AG08396 (cell line): ENCODE measurements at places on chromosomes 7 and 10.

- peak; percentile 23 for DNase-seq
Observed at GRCh38 chr10:91694170-91694794, 61.4 kb upstream of the PPP1R3C start.

GRCh38 chr7:152076324-152076821 is 50.9 kb downstream of the GALNT11 start:
- DNase-seq, result no peak

GRCh38 chr7:47035522-47035921 is 546.4 kb downstream of the TNS3 start:
- DNase-seq, result no peak

DNA sequence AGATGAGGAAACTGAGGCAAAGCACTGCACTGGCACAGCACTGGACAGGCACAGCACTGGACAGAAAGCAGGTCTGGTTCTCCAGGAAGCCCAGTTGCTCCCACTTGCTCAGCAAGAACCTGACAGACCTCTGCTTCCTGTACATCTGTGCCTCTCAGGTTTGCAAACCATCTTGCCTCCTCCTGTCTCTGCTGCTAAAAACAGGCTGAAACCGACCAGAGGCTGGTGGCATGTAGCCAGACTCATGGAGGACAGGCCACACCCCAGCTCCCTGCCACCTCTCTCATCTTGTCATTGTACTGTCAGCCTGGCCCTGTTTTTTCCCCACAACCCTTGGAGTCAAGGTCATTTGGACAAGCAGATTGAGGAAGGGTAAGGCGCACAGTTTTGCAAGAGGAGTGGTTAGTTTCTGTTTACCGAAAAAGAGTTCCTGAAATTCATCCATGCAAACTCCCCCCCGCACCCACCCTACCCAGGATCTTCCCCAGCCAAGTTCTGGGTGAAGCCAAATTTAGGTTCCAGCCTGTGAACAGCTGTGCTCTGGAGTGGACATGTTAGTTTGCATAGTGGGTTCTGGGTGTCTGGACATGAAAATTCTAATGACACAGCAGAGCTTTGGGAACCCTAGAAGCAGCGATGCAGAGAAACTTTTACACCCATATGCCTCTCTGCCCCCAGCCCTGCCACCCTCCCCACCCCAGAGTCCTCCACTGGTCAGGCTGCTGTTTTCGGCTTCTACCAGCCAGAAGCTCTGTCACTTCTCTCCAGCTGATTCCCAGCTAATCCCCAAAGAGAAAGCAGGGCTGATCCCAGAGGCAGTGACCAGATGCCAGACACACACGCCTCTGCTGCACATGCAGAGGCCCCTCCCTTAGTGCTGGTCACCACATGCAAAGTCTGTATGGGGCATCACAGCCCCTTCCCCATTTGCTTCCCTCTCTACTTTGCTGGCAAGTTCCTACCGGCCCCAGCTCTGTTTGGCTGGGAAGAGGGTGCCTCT is 8.5 kb upstream of the C10orf105 start:
- DNase-seq, result peak; percentile 57

DNA sequence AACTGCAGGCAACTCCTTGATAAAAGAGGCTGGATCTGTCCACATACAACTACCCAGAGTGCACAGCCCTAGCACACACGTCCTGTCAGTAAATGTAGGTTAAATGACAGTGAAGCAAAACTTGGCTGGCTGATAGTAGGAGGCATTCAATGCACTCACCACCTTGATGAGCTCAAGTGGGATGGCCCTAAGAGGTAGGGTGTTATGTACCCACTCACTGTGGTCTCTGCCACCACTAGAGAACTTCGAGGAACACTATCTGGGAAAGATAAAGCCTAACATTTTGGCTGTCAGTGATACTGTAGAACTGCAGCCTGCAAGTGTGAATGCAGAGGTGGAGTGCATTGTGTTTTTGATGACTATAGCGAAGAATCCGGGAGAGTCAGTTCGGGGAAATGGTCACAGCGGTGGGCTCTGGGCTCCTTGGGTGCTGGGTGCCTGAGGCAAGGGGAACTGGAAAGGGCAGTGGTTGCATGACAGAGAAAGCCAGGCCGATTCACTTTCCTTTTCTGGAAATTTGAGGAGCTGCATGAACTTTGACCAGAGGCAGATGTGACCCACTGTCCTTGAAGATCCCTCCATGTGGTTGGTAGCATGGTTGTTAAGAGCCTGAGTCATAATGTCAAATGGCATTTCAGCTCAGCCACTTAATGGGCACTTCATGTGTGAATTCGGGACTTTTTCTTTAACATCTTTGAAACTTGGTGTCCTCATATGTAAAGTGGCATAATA is 93.1 kb upstream of the ZPBP start:
- no peak for DNase-seq

DNA sequence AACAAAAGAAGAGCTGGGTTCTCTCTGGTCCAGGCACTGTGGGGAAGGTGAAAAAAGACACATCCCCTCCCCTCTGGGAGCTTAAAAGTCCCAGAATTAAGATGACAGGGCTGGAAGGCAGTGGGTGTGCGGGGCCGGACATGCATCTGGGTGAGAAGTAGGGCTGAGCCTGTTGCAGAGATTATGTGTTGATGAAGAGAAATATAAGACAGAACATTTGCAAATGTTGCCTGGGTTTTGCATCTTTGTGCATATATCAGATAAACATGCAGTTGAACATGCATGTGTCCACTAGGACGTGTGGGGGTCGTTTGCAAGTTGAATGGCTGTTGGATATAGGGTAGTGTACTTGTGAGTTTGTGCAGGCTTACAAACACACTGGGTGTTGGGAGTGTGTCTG is 94.3 kb upstream of the PPIF start:
- no peak for DNase-seq

DNA sequence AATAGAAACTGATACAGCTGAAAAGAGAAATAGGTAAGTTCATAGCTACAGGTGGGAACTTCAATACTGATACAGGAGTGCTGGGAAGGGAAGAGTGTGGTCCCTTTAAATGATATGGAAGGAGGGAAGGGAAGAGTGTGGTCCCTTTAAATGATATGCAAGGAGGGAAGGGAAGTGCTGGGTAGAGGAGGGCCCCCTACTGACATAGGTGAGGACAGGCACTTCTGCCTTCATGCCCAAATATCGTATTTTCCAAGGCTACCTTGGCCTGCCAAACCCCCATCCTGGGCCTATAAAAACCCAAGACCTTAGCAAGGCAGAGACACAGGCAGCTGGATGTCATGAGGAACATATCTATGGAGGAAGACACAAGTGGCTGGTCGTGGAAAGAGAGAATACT is 92.3 kb downstream of the MAGI2 start:
- DNase-seq, result no peak

GRCh38 chr7:49432254-49432653 is 341.2 kb upstream of the VWC2 start:
- no peak for DNase-seq

DNA sequence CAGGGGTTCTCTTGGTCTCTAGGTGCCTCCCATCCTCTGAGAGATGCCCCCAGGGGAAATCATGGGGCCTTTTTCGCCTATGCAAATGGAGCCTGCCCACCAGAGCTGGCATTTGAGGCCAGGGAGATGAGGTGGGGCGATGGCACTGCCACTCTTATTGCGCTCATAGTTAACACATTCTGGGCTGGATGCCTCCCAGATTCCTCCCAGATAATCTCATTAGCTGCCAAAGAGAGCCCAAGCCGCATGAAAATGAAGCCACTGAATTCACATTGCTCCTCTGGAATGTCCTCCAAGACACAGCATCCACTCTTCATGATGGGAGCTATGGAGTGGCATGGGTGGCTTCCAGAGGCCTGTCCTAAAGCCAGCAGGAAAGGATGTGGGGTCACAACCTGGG is 61.0 kb downstream of the GOLGA7B start:
- no peak for DNase-seq

GRCh38 chr7:131011976-131012375 is 278.0 kb upstream of the KLF14 start:
- peak; percentile 69 for DNase-seq

DNA sequence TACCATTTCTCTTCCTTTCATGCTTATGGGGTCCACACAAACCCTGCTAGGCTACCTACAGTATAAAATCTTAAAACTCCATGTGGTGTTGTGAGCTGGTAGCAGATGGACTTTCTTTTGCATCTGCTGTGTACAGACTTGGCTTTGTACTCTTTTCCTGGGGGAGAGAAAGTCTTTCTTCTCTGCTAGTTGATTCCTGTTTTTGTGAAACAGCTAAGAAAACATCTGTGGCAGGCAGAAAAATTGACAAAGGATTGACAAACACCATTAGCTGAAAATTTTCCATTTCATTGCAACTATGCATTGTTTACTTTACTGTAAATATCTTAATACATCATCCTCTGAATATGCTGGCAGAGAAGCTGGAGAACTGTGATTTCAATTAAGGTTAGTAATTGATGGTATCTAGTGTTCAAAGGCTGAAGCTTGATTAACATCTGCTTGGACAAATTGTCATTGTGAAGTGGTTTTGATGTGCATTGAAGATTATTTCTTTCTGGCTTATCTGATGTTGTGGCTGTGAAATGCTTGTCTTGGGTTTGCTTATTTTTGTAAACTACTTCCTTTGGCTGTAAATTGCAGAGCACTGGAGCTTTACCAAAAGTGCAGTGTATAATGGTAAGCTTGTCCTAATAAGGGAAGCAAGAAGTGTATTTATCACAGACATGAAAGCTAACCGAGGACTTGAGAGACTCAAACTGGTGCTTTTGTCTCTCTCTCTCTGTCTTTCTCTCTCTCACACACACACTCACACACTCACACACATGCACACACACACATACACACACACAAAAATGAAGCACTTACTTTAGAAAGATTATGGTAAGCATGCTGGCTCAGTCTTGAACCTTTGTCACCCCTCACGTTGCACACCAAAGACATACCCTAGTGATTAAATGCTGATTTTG is at the start of gene FOXP2:
FOXP2 (plus strand) TSS at position 660 of the 908 bp plus-strand sequence. CDS start 11,697 bp downstream, outside the sequence.
- DNase-seq, result no peak
